ENCODE measurements at places on chromosomes 4 and X.

GRCh38 chrX:30786374-30786773 lies 102.7 kb downstream of the TAB3 start:
- DNase-seq, result no peak

- DNase-seq, result no peak
Observed at GRCh38 chr4:46254788-46255187, 130.9 kb upstream of the GABRG1 start.

DNA sequence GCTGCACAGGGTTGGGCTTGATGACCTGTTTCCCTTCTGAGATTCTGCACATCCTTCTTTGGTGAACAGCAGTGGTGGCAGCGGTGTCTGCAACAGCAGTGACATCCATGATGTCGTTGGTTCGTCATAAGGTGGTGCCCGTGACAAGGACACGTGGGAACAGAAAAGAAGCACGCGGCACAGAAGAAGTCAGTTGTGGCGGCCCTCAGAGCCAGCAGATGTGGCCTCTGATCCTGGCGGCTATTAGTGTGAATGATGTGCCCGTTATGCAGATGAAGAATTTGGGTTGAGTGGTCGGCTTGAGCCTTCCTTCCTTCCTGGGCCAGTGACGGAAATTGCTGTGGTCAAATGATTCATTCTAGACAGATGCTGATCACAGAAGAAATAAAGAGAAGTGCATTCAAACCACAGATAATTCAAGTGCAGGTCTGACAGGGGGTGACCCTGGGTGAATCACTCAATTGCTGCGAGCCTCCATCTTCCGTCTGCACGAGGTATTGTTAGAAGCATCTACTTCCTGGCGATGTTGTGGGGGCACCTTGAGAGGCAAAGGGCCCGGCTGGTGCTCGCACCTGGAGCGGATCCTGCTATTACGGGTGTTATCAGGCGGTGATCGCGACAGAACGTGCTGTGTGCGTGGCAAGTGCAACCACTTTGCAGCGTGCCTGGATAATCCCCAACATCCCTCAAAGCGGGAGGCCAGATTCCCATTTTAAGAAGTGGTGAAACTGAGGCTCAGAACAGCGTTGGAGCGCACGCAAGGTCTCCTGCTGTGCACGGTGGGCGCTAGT lies 215.2 kb upstream of the PSAPL1 start:
- peak; percentile 37 for DNase-seq

DNA sequence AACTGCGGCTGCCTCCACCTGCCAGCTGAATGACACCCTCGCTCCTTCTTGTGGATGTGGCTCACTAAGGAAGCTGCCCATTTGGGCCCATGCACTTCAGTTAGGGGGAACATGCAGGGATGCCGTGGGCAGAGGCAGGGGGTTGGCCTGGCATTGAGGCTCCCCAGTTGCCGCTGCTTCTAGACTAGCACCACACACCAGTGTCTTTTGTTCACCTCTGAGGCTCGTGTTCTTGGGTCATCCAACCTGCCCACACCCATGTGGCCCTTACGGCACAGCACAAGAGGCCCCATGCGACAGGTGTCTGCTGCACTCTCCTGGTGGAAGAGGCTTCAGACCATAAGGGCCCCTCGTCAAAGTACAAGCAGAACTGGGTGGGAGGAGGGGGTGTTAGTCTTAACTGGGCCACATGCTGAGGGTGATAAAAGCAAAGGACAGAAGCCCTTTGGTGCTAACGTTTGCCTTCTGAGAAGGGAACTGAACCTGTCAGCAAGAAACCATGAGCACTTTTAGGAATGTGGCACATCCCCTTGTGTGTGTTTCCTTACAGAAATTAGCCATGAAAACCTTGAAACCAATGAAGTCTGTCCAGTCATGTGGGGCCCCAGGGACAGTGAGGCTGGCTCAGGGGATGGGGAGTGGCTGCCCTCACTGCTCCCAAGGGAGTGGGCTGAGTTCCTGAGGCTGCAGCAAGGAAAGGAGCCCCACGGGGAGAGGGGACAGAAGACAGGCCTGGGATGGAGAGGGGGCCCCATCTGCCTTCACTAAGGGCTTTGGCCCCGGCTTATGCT lies 39.2 kb downstream of the MAP7D3 start:
- DNase-seq, result no peak

DNA sequence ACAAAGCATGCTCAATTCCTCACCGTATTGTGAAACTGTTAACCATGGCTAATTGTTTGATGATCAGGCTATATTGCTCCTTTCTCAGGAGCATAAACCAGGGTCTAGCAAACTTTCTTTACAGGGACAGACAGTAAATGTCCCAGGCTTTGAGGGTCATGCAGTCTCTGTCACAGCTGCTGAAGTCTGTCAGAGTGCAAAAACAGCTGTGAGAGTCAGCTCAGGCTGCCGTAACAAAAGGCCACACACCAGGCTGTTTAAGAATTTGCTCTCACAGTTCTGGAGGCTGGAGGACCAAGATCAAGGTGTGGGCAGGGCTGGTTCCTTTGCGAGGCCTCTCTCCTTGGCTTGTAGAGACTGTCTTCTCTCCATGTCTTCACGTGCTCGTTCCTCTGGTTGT lies 75.6 kb downstream of the GPR143 start:
- DNase-seq, result no peak

- no peak for DNase-seq
Observed at GRCh38 chr4:83331956-83332355, 2.7 kb downstream of the HPSE start.

GRCh38 chr4:177100307-177100706 lies 209.4 kb upstream of the NEIL3 start:
- no peak for DNase-seq

DNA sequence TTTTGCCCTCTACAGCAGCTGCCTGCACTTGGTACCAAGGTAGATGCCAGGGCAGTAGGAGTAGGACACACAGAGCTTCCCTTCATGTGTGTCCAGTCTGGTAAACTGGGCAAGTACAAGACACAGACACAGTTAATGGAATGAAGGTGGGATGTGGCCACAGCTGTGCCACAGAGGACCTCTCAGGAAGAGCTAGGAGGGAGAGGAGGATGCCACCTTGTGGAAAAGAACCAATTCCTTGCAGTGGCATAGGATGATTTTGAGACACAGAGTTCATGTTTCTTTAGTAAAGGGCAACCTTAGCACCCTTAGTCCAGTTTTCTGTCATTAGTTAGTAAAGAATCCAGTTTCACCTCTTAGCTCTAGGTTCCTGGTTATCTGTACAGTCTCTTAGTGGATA lies 36.3 kb upstream of the TBC1D14 start:
- DNase-seq, result no peak

GRCh38 chr4:176084769-176085168 lies 19.1 kb downstream of the WDR17 start:
- DNase-seq, result no peak

DNA sequence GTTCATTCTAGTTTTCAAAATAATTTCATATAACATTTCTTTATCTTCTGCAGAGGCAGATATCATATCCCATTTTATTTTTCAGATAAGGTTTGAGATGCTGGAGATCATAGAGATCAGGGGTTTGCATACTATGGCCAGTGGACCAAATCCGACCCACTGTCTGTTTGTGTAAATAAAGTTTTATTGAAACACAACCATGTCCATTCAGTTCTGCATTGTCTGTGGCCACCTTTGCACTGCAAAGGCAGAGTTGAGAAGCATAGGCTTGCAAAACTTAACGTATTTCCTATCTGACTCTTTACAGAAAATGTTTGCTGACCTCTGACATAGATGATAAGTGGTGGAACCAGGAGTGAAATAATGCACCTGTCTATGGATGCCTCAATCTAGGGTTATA lies 63.9 kb upstream of the SOD3 start:
- no peak for DNase-seq

DNA sequence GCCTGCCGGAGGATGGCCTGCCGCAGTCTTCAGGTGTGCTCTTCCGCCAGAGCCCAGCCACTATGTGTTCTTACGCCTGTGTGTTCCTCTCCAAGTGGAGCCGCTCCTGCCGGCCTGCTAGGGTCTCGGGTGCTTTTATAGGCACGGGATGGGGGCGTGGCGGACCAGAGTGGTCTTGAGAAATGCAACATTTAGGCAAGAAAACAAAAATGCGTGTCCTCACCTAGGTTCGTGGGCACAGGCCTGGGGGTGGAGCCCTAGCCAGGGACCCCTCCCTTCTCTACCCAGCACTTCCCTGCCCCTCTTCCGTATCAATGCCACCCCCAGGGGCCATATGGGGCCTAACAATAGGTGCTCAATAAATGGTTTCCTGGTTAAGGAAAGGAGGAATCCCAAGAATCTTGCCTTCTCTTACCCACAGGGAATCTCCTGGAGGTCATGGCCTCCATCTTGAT lies 34.4 kb upstream of the LRBA start:
- DNase-seq, result no peak

GRCh38 chr4:113325876-113326615 lies 276.6 kb downstream of the ANK2 start:
- no peak for DNase-seq

DNA sequence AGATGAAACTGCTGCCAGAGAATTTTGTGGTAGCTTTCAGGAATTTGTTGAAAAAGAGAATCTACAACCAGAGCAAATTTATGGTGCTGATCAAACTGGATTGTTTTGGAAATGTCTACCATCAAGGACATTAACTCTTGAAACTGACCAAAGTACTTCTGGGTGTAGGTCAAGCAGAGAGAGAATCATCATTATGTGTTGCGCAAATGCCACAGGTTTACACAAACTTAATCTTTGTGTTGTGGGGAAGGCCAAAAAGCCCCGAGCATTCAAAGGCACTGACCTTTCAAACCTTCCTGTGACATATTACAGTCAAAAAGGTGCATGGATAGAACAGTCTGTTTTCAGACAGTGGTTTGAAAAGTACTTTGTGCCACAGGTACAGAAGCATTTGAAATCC lies 2.1 kb downstream of the TIGD2 start:
- no peak for DNase-seq

Measured in stimulated activated CD8-positive, alpha-beta memory T cell treated with anti-CD3 and anti-CD28 coated beads, Interleukin-4, amount 100 ng/mL, for 4 hours (primary cell).